CD8-positive, alpha-beta memory T cell (primary cell): ENCODE measurements at places on chromosomes 1 and 21.

DNA sequence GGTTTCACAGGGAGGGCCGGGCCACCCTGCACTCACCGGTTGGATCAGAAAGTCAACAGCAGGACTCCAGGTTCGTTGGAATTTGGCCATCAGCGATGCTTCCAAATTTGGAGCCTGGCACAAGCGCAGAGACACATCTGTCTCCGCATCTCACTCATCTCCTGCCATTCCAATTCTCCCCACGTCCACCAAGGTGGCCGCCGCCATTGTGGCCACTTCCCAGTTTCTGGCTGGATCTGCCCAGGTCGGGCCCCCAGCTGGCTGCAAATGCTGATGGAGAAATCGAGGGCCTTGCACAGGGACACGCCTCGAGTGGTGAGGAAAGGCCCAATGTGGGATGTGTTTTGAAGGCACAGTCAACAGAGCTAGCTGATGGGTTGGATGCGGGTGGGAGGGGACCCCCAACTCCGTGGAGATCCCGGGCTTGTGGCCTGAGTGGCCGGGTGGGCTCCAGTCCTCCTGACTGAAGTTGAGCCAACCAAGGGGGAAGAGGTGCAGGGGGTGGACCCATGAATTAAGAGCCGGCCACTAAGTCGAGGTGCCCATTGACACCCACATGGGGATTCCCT, 102.7 kb downstream of the CRYAA start:
- DNase-seq: no peak

- no peak for DNase-seq
Observed at GRCh38 chr1:209045331-209046057, 538.0 kb upstream of the CAMK1G start.

DNA sequence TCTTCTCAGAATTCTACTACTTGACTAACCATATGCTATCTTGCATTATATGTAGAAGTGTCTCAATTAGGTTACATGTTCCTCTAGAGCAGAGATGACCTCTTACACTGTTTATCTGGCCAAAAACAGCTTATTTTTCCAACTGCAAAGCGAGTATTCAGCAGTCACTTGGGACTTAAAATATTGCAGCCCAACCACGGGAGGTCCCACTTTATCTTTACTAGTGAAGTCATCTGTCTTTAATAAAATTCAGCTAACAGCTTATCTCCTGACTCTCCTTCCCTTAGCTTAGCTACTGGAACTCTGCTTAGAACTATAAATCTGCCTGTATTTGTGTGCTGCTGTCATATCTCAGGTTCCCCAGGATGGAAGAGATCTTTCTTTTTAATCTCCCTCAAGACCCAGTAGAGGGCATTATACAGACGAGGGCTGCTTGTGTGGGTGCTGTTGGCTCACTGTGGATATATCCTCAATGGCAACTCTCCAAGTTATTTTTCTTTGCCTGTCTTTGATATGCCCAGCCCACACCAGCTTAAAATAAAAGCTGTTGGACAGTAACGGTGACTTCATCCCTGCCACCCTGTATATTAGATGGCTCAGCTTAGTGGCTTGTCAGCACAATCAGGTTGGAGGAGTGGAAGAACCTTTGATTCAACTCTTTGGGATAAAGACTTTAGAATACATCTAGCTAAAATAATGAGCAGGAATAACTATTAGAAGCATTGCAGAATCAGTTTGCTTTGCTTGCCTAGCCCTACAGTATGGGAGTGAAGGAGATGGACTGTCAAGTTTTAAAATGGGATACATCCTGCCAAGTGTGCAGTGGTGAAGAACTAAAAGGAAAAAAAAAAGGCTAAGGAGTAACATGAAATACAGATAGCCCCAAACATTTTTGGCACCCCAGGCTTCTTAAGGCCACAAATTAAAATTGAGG, 9.6 kb downstream of the ENSA start:
- DNase-seq: no peak

DNA sequence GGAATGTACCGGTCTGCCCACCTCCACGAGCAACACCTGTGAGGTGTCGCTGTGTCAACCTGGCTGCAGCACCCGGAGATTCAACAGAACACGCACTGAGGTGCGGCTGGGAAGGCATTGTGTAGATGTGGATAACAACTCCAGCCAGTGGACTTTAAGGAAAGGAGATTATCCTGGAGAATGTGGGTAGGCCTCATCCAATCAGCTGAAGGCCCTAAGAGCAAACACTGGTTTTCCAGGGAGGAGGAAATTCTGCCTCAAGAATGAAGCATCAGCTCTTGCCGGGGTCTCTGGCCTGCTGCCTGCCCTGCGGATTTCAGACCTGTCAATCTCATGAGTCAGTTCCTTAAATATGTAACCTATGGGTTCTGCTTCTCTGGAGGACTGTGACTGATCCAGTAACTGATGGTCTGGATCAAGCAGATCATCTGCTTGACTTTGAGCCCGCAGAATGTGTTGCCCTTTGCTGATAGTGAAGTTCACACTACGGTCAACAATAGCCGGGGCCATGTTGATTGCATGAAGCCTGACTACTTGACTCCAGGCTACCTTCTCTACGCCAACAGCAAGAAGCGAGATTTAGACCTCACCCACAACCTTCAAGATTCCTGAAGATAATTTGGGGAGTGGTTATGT, 15.9 kb upstream of the PRDM15 start:
- no peak for DNase-seq

GRCh38 chr1:93592551-93592949, 89.1 kb downstream of the BCAR3 start:
- DNase-seq: no peak

GRCh38 chr1:192705510-192705909, 69.6 kb downstream of the RGS13 start:
- no peak for DNase-seq

DNA sequence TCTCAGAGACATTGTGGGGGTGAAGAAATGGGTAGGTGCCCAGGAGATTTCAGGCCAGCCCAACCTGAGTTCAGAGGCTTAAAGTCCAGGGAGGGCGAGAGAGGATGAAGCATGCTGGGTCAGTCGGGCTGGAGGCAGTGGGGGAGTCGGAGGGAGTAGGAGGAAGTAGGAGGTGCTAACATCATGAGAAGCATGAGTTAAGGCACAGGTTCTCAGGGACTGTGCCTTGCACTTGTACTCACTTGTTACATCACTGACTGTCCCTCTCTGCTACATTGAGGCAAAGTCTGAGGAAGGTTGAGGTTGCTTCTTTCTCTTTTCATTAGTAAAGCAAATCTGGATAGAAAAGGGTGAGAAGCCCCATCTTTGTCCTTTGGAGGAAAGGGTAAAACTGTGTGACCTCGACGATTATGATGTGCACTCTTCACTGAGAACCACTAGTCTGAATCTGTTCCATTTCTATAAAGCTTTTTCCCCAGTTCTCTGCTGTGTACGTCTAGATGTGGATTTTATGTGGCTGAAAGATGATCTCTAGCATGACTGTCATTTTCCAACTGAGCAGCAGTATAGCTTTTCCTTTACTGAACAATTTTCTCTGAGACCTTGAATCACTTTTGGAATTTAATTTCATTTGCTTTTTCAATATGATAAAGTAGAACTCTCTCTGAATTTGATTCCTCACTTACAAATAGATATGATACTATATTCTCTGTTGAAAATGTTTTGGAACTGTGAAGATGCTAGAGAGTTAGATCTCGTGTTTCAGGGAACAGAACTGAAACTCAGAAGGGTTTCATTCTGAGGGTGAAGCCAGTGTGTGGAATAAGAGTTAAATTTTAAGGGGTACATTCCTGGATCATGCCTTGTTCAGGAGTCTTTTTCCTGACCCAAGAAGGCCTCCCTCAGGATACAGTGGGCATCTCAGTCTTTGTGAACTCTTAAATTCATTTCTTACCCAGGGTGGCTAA, 94.6 kb downstream of the FGGY start:
- no peak for DNase-seq

- DNase-seq: no peak
Observed at GRCh38 chr1:55363268-55363667, 148.1 kb upstream of the USP24 start.

DNA sequence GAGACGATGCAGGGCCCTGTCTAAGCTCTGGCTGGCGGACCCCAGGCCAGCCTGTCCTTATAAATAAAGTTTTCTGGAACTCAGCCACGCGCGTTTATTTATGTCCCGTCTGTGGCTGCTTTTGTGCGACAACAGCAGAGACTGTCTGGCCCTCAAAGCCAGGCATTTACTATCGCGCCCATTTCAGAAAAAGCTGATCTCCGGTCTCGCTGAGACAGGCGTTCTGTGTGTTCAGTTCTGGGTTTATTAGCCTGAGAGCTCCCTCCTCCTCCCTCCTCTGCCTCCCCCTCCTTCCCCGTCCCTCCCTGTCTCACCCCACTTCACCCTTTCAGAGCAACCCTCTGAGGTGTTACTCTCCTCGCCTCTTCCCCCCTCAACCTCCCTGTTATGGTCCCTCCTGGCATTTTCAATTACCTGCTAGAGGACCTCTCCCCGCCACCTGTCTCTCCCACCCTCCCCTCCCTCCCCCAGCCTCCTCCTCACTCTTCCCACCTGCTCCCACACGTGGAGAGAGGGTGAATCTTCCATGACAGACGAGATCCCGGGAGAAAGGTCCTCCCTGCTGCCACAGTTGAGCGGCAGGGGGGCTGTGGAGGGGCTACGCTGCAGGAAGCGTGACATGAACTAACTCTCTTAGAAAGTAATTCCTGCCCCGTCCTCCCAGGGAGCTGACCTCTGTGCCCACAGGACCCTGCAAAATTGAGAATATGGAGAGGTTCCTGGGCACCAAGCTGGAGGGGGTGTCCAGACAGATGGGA, 59.9 kb downstream of the SPSB1 start:
- no peak for DNase-seq

DNA sequence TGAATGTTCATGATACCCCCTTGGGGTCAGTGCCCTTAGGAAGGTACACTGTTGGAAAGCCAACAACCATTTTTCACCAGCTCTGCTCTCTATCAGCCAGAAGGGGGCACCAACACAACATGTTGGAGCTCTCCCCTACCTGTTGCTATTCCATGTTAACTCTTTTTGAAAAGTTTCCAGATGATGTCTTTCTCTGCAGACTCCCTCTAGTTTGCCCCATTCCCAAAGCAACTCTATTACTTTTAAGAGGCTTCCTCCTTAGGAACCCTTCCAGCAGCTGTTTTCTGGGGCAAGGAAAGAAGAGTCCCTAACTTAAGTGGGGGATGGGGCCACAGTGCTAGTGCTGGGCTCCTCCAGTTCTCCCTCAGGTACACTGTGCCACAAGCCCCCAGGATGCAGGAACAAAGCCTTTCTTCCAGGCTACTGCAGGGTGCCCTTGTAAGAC, 22.9 kb upstream of the NDC1 start:
- peak; percentile 49 for DNase-seq

DNA sequence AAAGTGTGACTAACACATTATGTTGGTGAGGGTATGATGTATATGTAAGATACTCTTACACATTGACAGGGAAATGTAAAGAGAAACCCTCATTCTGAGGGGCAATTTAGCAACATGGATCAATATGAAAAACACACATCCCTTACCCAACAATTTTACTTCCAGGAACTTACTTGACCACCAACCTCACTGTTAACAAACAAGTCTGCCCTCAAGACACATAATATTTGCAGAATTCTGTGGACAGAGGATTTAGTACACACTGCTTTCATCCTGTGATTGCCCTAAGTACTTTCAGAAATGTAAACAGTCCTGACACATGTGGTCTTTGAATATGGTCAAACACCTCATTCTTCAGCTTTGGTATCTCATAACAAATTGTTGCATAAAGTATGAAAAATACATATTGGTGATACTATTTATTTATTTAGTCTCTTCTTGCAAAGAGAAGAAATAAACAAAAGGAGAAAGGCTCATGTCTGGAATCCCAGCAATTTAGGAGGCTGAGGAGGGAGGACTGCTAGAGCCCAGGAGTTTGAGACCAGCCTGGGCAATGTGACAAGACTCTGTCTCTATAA, 6.9 kb downstream of the USP48 start:
- DNase-seq: no peak

DNA sequence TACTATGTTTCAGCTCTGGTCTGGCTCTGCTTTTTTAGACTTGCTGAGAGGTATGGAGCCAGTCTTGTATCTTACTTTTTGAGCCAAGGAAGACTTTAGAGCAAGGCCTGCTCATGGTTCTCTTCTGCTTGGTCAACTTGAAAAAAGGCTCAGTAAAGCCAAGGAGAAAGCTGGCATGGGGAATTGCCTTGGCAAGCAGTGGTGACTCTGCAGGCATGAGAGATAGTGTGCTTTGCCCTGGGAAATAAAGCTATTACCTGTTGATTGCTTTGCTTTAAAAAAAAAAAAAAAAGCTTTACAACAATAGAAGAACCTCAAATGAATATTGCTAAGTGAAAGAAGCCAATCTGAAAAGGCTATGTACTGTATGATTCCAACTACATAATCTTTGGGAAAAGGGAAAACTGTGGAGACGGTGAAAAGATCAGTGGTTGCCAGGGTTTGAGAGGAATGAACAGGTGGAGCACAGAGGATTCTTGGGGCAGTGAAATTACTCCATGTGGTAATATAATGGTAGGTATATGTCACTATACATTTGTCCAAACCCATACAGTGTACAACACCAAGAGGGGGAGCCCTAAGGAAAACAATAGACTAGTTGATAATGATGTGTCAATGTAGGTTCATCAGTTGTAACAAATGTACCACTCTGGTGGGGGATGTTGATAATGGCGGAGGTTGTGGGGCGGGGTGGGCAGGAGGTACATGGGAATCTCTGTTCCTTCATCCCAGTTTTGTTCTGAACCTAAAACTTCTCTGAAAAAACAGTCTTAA, 87.6 kb downstream of the HMCN1 start:
- DNase-seq: no peak

DNA sequence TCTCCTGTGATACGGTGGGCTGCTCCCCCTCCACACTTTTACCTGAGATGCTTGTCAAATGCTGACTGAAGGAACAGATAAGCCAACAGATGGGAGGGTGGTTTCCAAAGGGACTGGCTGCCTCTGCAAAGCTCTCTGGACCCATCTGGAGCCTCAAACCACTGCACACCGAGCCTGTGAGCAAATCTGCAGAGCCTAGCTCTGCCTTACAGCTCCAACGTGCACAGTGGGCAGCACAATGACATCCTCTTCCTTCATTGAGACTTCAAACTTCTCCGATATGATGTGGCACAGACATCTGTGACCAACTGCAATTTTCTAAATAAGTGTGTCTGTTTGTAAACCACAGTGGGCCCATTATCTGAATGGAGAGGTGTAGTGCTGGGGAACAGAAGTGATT, 26.2 kb upstream of the KNCN start:
- no peak for DNase-seq

GRCh38 chr1:63882048-63882704, 108.4 kb downstream of the ROR1 start:
- no peak for DNase-seq

GRCh38 chr1:164921493-164921892, 362.5 kb downstream of the PBX1 start:
- no peak for DNase-seq

- no peak for DNase-seq
Observed at GRCh38 chr1:212221801-212222200, 63.4 kb upstream of the PPP2R5A start.

DNA sequence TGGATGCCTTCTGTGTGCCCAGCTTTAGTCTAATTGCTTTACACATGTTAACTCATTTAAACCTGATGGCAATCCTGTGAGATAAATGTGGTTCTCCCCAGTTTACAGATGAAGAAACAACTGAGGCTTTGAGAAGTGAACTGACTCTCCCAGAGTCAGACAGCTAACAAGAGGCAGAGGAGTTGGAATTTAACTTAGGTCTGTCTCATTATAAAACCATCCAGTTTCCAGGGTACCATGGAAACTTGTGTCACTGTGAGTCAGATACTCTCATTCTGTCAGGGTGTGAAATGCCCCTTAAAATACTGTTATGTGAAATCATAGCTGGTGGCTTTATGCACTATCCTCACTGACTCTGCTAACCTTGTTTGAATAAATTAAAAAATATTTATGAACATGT, 206.6 kb downstream of the PBX1 start:
- DNase-seq: no peak
